AG10803 (cell line): ENCODE measurements at places on chromosomes 3 and 15.
A peak's percentile ranks its signal among the peaks of the same experiment; 100 is the strongest.

- no peak for DNase-seq
Observed at GRCh38 chr3:114994554-114995341, 152.3 kb downstream of the ZBTB20 start.

DNA sequence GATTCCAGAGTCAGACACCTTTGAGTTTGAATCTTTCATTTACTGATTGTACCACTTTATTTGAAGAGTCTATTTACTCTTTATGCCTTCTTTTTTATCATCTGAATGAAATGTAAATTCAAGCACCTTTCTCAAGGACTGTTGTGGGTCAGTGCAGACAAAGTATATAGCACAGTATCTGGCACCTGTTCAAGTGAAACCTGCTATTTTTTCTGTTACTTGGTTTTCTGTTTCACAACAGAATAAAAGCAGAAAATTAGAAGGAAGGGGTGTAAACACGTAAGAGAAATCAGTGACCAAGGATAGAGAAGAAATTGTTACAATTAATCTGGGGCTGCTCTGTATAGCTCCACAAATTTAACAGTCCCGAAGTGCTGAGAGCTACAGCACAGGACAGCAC, 357.4 kb downstream of the RSL24D1 start:
- DNase-seq: no peak

DNA sequence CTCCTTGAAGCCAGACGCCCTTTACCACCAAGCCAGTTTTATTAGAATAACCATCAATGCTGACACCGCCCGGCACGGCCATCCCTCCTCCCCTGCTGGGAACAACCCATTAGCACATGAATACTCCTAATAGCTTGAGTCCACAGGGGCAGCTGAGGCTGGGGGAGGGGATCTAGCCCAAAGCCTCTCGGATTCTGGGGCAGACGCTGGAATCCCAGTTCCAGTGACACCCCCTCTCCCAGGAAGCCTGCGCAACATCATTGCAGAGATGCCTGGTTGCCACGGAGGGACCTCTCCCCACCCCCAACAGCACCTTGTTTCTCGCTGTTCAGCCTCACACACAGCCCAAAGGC, 1.2 kb upstream of the LINGO1 start:
- no peak for DNase-seq

DNA sequence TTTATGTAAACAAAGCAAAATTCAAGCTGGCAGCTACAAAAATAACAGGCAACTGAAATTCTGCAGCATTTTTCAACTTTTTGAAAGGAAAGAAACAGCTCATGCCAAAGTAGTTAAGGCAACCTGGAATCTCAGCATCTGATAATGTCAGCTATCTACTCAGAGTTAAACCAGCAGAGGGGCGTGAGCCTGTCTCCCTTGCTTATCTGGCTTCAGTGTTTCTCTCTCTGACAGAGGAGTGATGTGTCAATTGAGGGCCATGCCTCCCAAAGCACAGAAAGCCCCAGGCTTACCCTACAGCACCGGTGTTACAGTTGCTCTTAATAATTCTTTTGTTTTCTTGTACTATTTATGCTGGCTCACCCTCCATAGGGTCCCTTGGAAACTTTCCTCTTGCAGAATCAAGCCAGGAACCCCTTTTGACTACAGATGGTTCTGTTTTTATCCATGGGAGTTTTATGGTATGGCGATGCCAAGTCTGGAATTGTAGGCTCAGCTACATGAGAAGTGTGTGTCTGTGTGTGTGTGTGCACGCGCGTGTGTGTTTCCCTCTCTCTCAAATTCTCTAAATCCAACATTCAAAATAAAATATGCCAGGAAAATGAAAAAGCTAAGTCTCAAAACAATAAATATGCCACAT, 7.3 kb downstream of the TMEM212 start:
- DNase-seq: no peak

- DNase-seq: no peak
Observed at GRCh38 chr3:169104972-169105371, 558.5 kb downstream of the MECOM start.

GRCh38 chr3:10756546-10756945, 59.5 kb upstream of the SLC6A11 start:
- DNase-seq: no peak

- DNase-seq: no peak
Observed at GRCh38 chr3:188010478-188010877, 143.5 kb upstream of the LPP start.

DNA sequence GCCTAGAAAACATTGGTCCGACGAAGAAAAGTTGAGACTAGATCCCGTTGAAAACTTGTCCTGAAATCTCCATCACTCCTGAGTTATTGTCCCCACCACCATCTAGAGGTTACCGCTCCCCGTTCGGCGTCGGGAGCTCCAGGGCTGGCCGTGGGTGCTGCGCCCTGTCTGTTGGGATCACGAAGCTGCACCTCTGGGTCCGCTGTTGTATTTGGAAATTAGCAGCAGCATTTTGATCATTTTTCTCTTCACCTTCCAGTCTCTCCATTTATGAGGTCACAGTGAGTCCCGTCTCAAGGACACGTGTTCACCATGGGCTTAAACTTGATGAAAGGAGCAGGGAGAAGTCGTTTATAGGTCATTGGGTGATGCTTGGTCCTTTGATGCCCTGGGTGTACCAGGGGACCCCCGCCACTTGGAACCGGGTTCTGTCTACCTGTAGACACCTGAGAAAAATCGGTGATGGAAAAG, 565 bp downstream of the MANF start:
- DNase-seq: no peak

DNA sequence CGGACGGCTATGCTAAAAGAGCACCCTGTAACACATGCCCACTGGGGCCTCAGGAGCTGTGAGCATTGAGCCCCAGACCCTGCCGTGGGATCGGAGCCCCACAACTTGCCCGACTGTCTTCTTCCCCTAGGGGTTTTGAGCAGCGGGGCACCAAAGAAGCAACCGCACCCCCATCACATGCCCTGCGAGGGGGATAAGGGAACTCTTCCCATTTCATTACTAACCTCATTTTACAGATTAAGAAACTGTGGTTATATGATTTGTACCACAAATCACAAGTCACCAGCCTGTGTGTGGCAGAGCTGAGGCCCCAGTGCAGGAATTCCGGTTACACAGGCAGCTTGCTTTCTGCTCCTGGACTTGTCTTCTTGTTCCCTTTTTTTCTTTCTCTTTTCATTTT, 86.2 kb downstream of the CD47 start:
- no peak for DNase-seq

- DNase-seq: no peak
Observed at GRCh38 chr15:34578283-34578674, 5.2 kb downstream of the GOLGA8B start.

DNA sequence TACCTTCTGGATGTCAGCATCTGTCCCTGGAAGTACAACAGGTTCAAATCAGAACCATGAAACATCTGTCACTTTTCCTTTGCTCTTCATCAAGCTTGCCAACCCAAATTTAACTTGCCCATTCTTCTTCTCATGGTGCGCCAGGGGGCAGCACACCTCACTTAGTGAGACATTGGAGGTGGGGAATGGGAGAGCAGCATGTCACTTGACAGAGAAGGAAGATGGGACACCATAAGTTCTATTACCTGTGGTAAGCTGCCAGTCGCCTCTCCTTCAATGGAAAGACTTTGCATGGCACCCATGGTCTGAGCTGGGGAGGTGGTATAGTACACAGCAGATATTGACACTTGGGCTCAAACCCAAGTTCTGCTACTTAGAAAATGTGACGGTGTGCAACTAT, 2.9 kb downstream of the SCN5A start:
- DNase-seq: peak; percentile 25

DNA sequence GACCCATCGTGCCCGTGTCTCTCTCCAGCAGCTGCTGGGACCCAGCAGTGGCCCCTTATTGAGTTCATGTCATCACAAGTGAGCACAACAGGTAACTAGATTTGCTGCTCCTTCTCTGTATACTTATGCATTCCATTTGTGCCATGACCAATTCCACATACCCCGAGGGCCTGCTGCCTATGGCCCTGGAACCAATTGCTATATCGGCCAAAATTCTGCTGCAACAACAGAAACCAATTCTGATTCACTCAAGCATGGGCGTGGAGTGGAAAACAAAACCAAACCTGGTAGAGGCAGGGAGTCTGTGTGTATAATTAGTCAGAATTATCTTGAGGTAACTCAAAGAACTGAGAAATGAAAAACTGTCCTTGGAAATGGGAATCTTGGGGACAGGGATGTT, 516.6 kb downstream of the EPHB1 start:
- no peak for DNase-seq

- DNase-seq: no peak
Observed at GRCh38 chr3:133271539-133271938, 128.3 kb upstream of the BFSP2 start.

DNA sequence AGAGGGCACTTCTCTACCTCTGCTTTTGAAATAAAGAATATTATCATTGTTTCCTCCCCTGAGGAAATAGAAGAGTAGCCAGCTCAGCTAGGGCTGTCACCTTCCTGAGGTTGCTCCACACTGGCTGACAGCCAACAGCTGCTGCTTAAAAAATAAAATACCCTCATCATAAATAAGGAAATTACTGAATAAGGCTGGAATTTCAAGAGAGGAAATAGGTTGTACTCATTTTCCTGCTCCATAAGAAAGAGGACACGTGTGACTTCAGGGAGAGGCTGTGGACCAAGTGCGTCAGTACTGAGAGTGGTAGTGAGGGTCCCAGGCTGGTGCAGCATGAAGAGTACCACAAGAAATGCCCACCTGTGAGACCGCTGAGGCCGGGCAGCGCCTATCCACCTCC, 8.1 kb upstream of the C2CD4B start:
- no peak for DNase-seq

DNA sequence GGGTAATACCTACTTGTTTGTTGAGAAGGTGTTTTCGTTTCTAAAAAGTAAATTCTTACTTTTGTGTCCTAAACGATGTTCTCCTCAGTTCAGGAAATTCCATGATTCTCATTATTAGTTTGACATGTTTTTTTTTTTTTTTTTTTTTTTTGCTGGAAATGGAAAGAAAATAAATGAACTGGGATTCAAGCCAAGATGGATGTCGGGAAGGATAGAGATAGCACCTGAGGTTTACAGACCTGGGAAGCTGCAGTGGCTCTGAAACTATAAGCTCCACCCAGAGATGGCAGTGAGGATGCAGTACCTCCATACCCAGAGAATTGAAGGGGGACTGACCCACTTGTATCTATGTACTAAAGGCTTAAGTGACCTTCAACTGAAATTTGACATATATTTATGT, 334.6 kb upstream of the TGFBR2 start:
- no peak for DNase-seq

GRCh38 chr15:49900903-49901235, 218.2 kb downstream of the ATP8B4 start:
- no peak for DNase-seq

GRCh38 chr3:114846779-114847178, 300.3 kb downstream of the ZBTB20 start:
- peak; percentile 15 for DNase-seq

- peak; percentile 45 for DNase-seq
Observed at GRCh38 chr3:115766587-115767482, 143.5 kb downstream of the GAP43 start.

- DNase-seq: no peak
Observed at GRCh38 chr3:62724503-62724902, 150.7 kb downstream of the CADPS start.

DNA sequence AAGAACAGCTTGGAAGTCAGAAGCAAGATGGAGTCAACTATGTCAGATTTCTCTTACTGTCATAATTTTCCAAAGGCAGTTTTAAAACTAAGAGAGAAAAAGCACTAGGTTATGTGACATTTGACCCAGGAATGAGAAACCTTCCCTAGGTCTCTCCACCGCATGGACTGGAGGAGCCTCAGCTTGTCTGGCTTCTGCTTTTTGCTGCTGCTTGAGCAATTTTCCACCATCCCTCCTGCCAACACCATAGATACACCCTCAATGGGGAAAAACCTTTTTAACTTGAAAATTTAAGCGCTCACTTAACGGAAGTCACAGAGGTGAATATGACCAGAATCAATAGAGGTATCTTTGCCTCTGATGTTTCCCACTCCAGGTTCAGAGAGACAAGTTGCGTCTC, 17.8 kb upstream of the IREB2 start:
- DNase-seq: no peak

GRCh38 chr15:93029214-93029835, 59.7 kb downstream of the RGMA start:
- DNase-seq: no peak

- DNase-seq: no peak
Observed at GRCh38 chr3:101801174-101801573, 22.2 kb downstream of the NXPE3 start.

DNA sequence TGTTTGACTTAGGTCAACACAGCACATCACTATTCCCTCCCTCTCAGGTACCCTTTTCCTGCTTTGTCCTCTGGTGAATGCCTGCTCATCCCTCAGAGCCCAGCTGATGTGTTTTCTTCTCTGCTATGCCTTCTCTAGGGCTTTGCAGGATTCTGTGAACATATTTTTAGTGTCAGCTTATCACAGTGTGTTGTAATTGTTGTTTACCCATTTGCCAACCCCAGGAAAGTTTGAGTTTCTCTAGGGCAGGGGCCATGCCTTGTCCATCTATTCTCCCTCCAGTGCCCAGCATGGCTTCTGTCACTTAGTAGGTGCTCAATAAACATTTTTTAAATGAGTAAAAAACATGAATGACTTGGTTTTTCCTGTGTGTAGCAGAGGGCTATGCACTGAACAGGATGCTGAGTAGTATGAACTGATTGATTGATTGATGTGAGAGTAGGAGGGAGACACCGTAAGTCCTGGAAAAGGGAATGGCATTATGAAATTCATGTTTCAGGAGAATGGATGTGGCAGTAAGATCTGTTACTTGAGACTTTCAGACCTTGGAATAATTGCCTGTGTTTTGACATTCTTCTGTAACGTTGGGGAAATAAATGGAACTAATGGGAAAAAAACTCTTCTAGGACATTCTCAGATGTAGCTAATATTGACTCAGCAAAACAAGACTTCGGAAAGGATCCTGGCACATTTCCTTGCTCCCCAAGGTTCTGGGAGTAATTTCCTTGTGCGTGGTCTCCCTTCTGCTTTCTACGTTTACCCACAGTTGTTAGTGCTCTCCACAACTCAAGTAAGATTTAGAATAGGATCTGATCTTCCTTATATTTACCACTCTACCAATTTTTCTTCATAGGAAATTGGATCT, 267.3 kb upstream of the TBL1XR1 start:
- peak; percentile 69 for DNase-seq

GRCh38 chr3:112741983-112742382, 101.0 kb upstream of the CCDC80 start:
- no peak for DNase-seq

GRCh38 chr3:11542551-11542950, 101.2 kb downstream of the VGLL4 start:
- no peak for DNase-seq

GRCh38 chr15:34514251-34514670, 69.2 kb downstream of the GOLGA8B start:
- DNase-seq: peak; percentile 15

- DNase-seq: no peak
Observed at GRCh38 chr3:109234300-109234699, 82.0 kb downstream of the DPPA2 start.

- DNase-seq: no peak
Observed at GRCh38 chr3:154307363-154307762, 16.9 kb downstream of the DHX36 start.

DNA sequence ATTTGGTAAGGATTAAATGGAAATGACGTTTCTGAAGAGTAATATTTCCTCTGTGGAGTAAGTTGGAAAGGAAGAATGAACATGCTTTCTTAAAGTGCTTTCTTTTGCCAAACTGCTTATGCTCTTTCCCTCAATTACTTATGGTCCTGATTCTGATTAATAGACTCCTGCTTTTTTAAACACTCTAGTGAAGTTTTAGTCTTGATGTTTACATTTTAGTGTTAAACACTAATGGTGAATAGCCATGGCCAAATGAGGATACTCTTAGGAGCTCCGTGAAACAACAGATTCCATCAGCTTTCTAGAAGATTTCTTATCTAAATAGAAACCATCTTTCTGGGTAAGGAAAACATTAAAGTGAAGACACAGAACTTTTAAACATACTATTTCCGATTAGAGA, 117.6 kb downstream of the P3H2 start:
- DNase-seq: no peak
